ENCODE measurements at places on chromosomes 5 and 9.

DNA sequence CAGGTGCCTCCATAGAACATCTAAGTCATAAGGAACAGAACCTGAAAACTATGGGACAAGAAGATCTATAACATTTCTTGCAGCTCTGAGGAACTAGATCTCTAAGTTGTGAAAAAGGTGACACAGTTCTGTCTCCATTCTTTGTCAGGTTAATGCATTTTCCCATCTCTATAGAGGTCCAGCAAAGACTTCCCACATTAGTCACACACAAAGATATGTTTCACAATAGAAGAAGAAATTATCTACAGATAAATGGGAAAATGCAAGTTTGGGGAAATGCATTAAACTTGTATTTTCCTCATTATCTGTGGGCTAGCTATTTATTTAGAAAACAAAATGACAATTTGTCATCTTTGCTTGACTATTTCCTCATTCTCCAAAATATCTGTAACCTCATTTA is 458.6 kb upstream of the PAPPA start:
- no peak for DNase-seq

DNA sequence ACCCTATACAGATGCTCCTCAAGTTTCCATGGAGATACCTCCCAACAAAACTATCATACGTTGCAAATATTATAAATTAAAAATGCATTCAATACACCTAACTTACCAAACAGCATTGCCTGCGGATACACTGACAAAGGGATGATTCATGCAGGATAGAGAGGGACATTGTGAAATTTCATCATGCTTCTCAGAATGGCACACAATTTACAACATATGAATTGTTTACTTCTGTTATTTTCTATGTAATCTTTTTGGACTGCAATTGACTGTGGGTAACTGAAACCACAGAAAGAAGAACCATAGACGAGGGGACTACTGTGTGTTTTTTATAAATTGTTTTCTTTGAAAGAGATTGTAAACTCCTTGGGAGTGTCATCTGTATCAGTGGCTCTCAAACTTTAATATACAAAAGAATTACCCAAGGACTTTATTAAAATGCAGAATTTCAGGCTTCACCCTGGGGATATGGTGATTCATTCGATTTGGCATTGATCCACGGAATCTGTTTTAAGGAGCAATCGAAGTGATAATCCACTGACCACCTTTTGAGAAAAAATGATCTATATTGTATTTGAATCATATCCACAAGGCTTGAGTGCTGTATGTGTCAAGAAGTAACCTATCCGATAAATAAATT is 146.4 kb downstream of the SGCD start:
- DNase-seq = no peak

GRCh38 chr5:136510481-136510880 is 145.1 kb upstream of the TRPC7 start:
- DNase-seq = no peak

DNA sequence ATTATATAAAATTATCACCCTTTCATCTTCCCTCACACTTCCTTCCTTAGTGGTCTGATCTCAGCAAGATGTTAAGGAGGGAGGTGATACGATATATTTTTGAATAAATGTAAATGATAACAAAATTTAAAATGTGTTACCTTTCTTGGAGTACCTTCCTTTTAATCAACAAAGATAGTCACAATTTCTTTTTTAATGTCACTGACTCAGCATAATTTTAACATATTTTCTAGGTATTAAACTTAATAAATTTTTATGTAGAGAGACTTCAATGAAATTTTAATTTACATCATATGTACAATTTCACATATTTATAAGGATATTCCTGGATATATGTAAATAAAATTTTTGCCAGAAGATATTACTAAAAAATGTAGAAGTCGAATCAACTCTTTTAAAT is 125.0 kb upstream of the FBN2 start:
- no peak for DNase-seq

DNA sequence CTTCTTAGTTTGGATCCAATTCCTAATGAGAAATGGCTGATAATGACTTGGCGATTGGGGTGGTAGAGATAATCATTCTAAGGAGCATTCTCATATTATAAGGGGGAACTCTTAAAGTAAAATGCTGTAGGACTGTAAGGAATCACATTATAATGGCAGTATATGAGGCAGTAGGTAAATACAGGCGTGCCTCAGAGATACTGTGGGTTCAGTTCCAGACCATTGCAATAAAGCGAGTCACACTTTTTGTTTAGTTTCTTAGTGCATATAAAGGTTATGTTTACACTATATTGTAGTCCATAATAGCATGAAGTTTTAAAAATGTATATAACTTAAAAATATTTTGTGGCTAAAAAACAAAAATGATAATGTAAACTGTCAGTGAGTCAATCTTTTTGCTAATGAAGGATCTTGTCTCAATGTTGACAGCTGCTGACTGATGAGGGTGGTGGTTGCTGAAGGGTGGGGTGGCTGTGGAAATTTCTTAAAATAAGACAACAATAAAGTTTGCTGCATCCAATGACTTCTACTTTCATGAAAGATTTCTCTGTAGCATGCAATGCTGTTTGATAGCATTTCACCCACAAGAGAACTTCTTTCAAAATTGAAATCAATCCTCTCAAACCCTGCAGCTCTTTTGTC is 15.8 kb downstream of the NMUR2 start:
- DNase-seq = no peak

DNA sequence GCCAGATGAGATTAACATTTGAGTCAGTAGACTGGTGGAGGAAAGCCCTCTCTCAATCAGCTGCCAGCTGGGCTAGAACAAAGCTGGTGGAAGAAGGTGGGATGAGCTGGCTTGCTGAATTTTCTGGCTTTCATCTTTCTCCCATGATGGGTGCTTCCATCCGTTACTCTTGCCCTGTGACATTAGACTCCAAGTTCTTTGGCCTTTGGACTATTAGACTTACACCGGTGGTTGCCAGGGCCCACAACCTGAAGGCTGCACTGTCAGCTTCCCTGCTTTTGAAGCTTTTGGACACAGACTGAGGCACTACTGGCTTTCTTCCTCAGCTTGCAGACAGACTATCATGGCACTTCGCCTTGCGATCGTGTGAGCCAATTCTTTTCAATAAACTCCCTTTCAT is 642.7 kb downstream of the TAF11L14 start:
- no peak for DNase-seq

Measured in stimulated activated CD8-positive, alpha-beta memory T cell treated with anti-CD3 and anti-CD28 coated beads, Interleukin-12 subunit alpha, Interleukin-12 subunit beta, amount 100 ng/mL, for 4 hours (primary cell).